NCI-H2081 treated with DMSO at 0.1 percent for 48 hours (cell line): ENCODE measurements at places on chromosomes 4 and X.
A peak's percentile ranks its signal among the peaks of the same experiment; 100 is the strongest.

GRCh38 chr4:150231107-150231770 lies 153.0 kb downstream of the DCLK2 start:
- no peak for DNase-seq

DNA sequence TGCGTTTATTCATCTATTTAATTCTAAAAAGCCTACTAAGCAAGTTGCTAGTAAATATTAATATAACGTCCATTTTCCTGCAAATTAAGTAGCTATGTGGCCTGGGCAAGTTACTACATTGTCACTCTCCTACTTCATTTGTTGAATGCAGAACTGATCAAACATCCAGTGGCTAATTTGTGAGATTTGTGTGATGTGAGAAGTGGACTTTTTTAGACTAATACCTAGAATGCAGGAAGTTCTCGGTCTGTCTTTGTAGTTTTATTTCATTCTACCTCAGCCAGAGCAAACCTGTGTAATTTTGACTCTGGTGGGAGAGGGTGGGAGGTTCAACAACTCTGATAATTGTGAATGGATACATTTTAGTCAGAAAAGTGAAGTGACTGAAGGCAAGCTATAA lies 840 bp downstream of the GUF1 start:
- DNase-seq = no peak

- no peak for DNase-seq
Measured at GRCh38 chr4:189767941-189768340, 172.7 kb upstream of the FRG1 start.

- DNase-seq = no peak
Measured at GRCh38 chr4:165986956-165987698, 114.1 kb downstream of the TLL1 start.

- no peak for DNase-seq
Measured at GRCh38 chr4:119228406-119228805, 15.9 kb downstream of the USP53 start.

DNA sequence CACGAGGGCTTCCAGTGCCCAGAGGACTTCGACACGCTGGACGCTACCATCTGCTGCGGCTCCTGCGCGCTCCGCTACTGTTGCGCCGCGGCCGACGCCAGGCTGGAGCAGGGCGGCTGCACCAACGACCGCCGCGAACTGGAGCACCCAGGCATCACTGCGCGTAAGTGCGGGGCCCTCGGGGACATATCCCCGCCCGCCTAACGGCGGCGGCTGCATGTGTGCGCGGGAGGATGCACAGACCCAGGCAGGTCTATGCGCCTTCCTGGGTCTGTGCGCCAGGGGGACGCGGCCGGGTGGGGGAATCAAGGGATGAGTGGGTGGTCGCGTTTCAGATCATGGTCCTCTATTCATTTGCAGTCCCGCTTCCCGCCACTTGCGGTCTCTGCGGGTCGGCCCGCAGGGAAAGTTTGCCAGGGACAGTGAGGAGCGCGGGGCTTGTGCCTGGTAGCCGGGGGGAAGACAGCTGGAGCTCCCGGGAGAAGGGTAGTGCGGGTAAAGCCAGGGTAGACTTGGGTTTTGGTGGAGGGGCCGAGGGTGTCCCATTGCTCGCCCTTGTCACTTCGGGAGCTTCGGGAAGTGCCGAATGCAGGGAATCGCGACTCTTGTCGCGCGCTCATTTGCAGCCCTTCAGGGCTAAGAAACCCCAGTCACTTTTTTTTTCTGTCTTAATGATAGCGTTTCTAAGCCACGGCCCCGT lies 1.0 kb downstream of the SHISA3 start:
- DNase-seq = no peak

DNA sequence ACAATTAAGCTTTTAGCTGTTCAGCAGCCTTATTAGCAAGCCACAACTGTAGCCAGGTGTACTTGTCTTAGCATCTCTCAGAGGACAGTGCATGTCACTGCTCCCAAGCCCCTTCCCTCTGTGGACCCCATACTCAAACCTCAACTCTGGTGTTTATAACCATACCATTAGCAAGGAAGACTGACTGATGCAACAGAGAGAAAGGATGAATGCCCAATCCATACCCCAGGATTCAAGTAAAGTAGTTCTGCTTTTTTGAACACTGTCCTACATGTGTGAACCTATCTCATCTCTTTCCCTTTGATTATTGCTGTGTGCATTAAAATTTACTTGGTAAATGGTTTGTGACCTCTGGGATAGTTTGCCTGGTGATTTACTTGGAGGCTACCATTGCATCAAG lies 22.8 kb upstream of the CYBB start:
- DNase-seq = no peak

- no peak for DNase-seq
Measured at GRCh38 chrX:48030237-48030636, 23.4 kb downstream of the SPACA5 start.

DNA sequence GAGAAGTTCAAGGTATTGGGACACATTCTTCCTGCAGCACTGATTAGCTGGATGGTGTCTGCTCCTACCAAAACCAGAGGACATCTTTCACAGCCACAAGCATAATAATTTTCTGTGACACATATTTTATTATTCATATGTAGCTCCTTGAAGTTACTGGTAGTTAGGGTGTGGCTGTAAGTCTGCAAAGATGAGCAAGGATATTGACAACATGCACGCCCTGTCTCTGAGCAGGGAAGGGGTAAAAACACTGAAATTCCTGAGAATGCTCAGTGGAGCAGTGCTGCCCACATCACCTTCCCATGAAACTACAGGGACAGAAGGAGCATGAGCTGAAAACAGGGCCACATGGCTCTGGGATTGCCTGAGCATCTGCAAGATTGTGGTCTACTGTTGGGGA lies 38.9 kb downstream of the PARM1 start:
- DNase-seq = no peak

DNA sequence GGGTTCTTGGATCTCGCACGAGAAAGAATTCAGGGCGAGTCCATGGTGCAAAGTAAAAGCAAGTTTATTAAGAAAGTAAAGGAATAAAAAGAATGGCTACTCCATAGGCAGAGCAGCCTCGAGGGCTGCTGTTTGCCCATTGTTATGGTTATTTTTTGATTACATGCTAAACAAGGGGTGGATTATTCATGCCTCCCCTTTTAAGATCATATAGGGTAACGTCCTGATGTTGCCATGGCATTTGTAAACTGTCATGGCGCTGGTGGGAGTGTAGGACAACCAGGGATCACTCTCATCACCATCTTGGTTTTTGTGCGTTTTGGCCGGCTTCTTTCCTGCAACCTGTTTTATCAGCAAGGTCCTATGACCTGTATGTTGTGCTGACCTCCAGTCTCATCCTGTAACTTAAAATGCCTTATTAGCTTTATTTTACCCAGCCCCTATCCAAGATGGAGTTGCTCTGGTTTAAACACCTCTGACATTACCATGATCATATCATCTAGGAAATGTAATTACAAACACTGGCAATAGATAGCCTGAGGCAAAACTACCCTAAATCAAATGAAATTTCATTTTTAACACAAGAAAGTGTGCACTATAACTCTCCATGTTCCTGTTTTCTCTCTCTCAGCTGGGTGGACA lies 94.3 kb upstream of the ATXN3L start:
- DNase-seq = no peak

- DNase-seq = no peak
Measured at GRCh38 chrX:134908356-134908755, 82.4 kb upstream of the SMIM10 start.

DNA sequence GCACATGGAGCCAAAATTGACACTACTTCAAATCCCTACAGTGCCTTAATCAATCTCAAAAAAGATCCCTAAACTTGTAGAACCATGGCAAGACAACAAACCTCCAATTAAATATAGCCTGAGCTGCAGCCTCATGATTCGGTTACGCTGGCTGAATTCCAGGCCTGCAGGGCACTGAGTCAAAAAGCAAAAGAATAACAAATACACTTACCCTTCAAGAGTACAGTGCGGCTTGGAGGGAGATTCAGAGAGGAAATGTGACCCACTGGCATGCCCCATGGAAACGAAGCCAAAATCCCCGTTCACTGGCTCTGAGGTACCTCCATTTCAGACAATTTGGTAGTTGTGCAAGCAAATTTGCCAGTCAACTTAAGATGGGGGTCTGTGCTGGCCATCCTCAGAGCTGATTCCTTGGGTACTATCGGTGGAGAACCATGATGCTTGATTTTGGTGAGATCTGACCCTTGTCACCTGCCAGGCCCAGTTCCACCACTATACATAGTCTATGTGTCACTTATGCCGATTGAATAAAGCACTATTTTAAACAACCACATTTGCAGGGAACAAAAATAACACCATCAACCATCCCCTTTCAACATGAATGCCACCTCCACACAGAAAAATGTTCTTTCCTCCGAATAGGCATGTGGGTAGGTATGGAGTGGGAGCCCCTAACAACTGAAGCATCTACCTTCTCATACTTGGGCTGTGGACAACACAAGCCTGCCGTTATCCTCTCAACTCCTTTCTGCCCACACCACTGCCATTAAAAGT lies 2.1 kb downstream of the C4orf54 start:
- peak; percentile 41 for DNase-seq

GRCh38 chr4:1381181-1381621 lies 25.0 kb downstream of the NKX1-1 start:
- no peak for DNase-seq

DNA sequence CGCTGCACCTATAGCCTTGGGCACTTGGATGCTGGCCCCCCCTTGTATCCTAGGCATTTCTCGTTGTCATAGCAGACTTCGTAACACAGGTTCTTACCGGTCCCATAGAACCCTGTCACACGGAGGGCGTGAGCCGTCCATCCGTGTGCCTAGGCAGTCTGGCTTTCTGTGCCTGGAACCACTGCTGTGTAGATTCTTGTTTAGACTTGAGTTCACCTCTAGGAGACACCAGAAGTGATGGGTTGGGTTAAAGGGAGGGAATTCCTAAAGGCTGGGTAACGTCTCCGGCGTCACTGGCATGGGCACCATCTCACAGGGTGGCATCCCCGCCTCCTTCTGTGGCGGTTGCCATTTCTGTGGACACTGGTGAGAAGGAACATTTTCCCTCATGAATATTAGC lies 13.5 kb upstream of the NKX1-1 start:
- DNase-seq = no peak

DNA sequence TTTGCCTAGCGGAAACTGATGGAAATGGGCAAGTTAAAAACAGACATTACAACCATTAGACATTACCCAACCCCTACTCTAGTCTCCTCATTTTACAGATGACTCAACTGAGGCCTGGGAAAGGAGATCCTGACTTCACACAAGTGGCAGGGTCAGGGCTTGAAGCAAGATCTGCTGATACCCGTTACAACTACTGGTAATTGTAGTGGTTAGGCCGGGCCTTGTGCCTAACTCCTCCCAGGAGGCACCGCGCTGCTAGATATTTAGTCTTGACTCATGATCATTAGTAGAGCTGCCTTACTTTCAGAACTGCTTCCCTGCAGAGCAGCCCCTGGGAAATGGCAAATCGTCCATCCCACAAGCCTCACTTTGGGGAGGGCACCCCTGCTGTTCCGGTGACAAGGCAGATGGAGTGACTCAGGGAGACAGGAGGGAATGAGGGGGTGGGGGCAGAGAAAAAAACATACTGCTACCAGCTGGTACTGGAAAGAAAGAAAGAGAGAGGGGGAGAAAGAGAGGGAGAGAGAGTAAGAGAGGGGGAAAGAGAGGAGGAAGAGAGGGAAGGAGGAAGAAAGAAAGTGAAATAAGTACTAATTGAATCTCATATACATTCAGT lies 12.2 kb downstream of the ARHGEF6 start:
- no peak for DNase-seq

GRCh38 chrX:103215425-103215991 lies 600 bp downstream of the BEX4 start:
- DNase-seq = no peak

- DNase-seq = no peak
Measured at GRCh38 chr4:122017296-122017695, 65.4 kb upstream of the TRPC3 start.

DNA sequence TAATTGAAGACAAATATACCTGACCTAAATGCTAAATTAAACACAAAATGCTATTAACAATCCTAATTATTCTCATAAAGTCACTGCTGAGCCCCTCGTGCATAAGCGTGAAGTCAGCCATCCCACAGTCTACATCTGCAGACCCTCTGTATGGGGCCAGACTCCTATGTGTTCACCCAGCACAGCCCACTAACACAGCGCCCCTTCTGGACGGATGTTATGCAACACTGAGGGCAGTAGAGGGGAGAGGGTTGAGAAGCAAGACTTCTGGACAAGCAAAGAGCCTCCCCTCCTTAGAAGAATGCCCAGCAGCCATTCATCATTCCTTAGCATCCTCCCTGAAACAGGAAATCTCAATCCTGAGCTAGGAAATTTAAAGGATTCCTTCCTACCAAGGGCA lies 7.9 kb downstream of the TRPC3 start:
- no peak for DNase-seq

- no peak for DNase-seq
Measured at GRCh38 chr4:44532851-44533250, 84.2 kb upstream of the KCTD8 start.

DNA sequence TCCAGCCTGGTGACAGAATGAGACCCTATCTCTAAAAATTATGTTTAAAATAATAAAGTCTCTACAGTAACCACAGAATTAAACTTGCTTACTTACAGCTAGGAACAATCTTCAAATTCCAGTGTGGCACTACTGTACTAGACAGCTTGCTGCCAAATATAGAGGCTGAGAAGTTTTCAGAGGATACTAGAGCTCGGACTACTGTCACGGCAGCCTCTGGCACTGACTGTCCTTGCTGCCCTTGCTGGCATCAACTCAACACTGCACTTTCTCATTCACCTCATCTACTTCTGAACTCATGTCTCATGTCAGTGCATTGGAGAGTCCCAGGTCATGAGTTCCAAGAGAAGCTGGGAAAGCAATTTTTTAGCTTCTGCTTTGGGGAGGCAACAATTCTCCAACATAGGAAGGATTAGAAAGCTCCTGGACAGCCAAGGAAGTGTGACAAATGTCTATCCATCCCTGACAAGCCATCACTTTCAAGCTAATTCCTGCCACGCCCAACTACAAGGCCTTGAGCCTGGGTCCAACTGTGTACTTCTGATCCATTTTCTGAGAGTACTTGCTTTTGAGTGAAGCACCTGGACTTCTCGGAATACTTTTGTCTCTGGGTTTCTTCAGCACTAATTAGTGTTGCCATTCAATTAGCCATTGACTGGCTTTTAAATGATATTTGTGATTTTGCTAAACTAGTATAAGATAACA lies 98.6 kb upstream of the NR3C2 start:
- DNase-seq = no peak

- DNase-seq = no peak
Measured at GRCh38 chr4:142713282-142714030, 132.6 kb downstream of the INPP4B start.

GRCh38 chrX:134004084-134004483 lies 18.7 kb upstream of the GPC3 start:
- no peak for DNase-seq

GRCh38 chr4:74962584-74962983 lies 29.7 kb downstream of the PARM1 start:
- no peak for DNase-seq

GRCh38 chr4:153785910-153786721 lies 2.8 kb downstream of the SFRP2 start:
- no peak for DNase-seq
